Left cardiac atrium (tissue), 4 donors: ENCODE measurements at places on chromosomes 11 and 22. TPM values are rescaled to one million over a fixed set of nuclear protein-coding genes. Genes with fewer than 3 reads are reported as not detected.

- DNase-seq: no peak
These were observed 70.5 kb downstream of the DKK3 start for GRCh38 chr11:11937957-11938356.

The SLC43A3 gene
- total RNA-seq: 46.7 TPM

DNA sequence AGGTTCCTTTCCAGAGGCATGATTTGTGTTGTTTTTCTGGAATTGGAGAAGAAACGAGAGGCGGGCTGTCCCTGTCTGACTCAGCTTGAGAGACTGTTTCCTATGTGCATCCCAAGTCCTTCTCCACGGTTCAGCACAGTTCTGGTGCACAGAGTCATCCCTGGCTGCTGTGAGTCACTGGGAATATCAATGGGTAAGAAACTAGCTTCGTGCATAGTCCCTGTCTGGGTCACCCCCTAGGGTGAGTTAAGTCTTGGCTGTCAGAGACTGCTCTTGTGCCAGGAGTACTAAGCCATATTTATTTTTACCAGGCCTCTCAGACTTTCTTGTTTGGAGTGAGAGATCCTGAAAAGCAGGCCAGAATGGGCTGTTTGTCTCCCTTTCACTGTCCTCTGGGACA is 2.4 kb upstream of the LRP4 start:
- peak; percentile 51 for DNase-seq

The ASPHD2 gene
- total RNA-seq: 0.18 TPM

DNA sequence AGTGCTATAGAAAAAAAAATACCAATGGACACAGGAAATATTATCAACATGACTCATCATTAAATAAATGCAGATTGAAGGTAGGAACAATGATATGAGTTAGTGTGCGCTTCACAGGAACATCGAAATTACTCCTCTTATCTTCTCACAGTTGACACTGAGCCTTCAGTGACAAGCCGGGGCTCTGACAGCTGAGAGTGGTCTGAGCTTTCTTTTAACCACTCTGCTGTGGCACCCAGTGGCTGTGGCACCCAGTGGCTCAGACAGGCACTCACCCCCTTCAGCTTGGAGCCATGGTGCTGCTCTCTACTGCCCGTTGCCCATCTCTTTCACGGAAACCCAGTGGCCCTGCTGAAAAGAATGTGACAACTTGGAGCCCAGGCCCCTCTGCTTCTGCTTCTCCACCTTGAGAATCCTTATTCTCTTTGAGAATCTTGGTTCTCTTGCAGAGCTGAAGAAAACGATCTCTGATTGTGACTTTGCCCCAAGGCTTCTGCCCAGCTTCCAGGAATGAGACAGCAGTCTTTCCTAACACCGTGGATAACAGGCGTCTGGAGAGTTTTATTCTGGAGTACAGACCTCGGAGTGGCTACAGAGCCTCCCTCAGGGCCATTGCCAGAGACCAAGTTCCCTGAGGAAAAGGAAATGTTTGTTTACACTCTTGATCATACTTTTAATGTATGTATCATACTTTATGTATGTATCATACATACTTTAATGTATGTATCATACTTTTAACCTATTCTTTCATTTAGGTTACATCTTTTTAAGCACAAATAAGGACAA is 37.1 kb upstream of the OR8B8 start:
- peak; percentile 45 for DNase-seq

DNA sequence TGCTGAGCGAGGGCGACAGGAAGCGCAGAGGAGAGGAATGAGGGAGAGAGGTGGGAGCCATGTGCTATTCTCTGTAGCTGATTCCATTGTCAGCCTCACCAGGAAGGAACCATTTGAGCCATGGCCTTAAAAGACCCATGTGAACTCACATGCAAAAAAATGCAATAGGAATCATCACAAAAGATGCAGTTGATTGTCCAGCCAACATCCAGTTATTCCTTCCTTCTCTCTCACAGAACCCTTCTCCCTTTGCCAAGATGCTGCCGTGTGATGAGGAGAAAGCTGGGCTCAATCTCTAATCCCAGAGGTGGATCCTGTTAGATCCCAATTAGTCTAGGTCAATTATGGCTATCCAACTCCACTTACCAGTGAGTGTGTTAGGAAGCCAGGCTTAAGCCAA is 58.2 kb upstream of the RRAS2 start:
- DNase-seq: no peak

The SSH3 gene
- 22.2 TPM for total RNA-seq

The SYT8 gene
- not detected for total RNA-seq

- no peak for DNase-seq
These were observed 61.9 kb downstream of the BMAL1 start for GRCh38 chr11:13339195-13340153.

The MAPK1 gene
- 98.3 TPM for total RNA-seq

DNA sequence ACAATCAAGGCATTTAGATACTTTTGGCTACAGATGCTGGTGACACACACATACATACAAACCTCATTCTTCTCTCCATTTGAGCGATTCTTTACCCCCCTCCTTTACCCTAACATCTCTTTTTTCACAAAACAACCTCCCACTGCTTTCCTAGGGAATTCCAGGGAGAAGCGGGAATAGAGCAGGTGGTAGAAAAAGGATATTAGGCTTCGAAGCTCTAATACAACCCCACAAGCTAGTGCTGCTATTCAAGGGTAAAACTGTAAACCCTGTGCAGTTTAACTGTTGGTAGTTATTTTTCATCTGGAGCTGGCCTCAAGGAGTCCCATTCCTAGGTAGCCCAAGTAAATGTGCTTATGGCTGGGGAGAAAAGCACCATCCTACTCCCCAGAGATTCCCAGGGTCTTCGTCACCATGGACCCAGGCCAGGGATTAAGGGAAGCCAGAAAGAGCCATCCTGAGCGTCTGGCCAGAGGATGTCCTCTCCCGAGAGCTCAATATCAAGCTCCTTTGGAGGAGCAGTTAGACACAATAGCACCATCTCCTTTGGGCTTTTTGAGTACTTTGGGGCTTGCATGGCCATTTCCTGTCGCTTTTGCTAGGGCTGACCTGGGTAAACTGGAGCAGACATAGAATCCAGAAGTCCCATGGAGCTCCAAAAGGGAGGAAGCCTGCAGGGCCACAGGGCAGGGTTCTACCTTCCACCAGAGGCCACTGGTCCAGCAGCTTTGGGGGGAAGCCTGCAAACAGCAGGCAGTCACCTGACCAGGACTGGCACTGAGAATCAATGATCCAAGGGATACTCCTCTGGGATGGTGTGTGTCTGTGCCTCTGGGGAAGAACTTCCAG is 3.1 kb downstream of the MAML2 start:
- DNase-seq: no peak

DNA sequence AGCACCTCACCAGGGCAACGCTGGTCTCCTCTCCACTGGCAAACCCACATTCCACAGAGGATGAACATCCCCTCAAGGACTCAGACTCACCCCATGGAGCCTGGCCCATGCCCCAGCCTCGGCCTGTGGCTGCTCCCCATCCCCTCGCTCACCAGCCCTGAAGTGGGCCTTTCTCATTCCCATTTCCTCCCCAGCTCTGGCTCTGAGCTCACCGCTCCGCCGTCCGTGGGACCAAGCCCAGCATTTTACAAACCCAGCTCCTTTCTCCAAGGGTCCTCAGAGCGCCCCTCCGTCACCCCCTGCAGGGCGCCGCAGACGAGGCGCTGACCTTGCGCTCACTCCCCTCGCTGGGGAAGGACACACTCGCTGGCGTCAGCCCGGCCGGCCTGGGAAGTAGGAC is 6.9 kb upstream of the IGF2 start:
- no peak for DNase-seq

DNA sequence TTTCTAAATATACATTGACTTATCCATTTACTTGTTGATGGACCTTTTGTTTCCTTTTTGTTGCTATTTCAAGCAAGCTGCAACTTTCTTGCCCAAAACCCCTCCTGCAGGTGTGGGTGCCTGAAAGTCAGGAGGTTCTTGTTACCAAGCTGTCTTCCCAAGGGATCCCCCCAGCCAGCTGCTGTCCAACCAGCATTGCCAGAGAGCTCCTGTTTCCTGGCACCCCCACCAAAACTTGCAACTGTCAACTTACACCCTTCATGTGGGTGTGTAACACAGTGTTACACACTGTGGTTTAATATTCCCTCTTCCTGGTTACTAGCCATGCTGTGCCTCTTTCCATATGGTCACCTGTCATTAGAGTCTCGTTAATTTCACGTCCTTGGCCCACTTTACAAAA is 1.6 kb upstream of the KRTAP5-1 start:
- DNase-seq: no peak

The TMEM132A gene
- 9.7 TPM for total RNA-seq

DNA sequence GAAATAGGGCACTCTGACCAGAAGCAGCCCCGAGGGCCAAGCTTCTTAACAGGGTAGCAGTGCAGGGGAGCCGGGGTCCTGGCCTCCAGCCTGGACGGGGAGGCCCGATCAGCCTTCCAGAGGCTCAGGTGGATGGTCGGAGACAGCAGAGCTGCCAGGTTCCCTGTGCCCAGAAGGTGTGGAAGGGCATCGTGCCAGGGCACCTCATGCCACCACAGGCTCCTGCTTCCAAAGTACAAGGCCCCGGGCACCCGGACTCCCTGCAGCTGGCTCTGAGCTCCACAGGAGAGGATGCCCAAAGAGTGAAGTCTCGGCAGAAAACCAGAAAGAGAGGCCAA is 14.3 kb downstream of the EHD1 start:
- DNase-seq: no peak

GRCh38 chr11:126007238-126007637 is 55.4 kb downstream of the CDON start:
- no peak for DNase-seq

GRCh38 chr11:72012091-72012630 is 13.5 kb downstream of the IL18BP start:
- DNase-seq: no peak

The LPXN gene
- 5.0 TPM for total RNA-seq

GRCh38 chr11:91305402-91305801 is 919.2 kb upstream of the FAT3 start:
- DNase-seq: no peak

The GAB4 gene
- not detected for total RNA-seq

The AASDHPPT gene
- total RNA-seq: 34.0 TPM

- DNase-seq: no peak
These were observed 48.2 kb downstream of the ALG9 start for GRCh38 chr11:111823131-111823530.

- no peak for DNase-seq
These were observed 156.2 kb downstream of the NAV2 start for GRCh38 chr11:19868871-19869270.
